ENCODE measurements at places on chromosomes 12 and 14.

- no peaks in the 10 kb centered on the region for H3K27me3 ChIP-seq
- no peak overlapping the region for H3K27ac ChIP-seq
- no peak overlapping the region for H3K4me3 ChIP-seq
- no peaks in the 10 kb centered on the region for H3K36me3 ChIP-seq
Measured at GRCh38 chr14:92451245-92451644, 62.3 kb upstream of the RIN3 start.

DNA sequence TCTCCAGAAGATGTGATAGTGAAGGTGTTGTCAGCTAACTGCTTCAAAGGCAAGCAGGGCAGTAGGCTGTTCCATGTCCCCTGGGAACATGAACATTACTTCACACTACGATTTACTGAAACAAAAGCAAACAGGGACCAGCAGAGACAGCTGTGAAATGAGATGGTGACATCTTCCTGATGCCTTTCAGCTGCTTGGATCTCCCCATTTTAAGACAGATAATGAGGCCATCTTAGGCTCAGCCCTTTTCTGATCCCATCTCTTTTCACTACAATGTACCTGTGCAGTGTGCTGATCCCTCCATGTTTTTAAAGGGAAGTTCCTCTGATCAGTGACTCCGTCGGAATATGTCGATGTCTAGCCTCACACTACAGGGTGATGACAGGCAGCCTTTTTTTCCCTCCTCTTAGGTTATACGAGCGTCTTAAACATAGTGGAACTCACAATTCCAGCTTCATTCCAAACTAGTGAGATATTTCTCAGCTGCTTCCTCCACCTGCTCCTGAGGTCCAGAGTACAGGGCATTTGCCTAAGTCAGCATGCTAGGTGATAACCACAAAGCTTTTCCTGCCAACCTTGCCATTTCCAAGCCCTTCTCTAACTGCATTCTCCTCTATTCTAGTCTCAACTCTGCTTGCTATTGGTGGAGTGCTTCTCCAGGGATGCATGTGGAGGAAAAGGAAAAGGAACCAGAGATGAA is 87.6 kb upstream of the EGLN3 start:
- DNase-seq = no peak
- peaks cover 3% of the 10 kb centered on the region for H3K27me3 ChIP-seq
- H3K27ac ChIP-seq = no peak overlapping the region
- peaks cover 21% of the 10 kb centered on the region for H3K36me3 ChIP-seq

DNA sequence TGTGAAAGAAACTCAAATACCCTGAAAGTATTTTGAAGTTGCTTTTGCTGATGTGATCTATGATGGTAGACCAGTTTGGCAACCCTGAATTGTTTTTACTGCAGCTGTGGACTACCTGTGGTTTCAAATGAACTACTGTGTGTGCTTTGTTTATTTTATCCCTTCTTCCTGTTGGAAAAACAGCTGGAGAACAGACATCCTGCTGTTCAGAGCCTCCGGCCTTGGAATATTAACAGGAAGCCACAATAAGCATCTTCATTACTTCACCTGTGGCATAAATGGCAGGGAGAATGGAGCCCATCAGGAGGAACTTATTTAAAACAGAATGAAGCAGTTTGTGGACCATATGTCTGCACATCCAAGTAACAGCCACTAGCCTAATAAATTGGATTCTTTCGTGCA is 104.8 kb downstream of the DUSP6 start:
- no peak overlapping the region for H3K27ac ChIP-seq
- H3K36me3 ChIP-seq = peaks cover 14% of the 10 kb centered on the region
- peaks cover 62% of the 10 kb centered on the region for H3K4me1 ChIP-seq
- H3K4me3 ChIP-seq = no peak overlapping the region
- no peak for DNase-seq

- DNase-seq = no peak
- no peak overlapping the region for H3K4me3 ChIP-seq
- H3K4me1 ChIP-seq = no peaks in the 10 kb centered on the region
- H3K27me3 ChIP-seq = peaks cover 18% of the 10 kb centered on the region
- H3K27ac ChIP-seq = no peak overlapping the region
Measured at GRCh38 chr14:94864387-94865195, 94.7 kb upstream of the GSC start.

- no peak overlapping the region for H3K4me3 ChIP-seq
- peaks cover 56% of the 10 kb centered on the region for H3K4me1 ChIP-seq
- H3K36me3 ChIP-seq = peaks cover 34% of the 10 kb centered on the region
- no peaks in the 10 kb centered on the region for H3K27me3 ChIP-seq
- DNase-seq = no peak
Measured at GRCh38 chr12:113227686-113228391, 6.6 kb downstream of the TPCN1 start.

GRCh38 chr14:95024380-95024779 is 132.9 kb downstream of the DICER1 start:
- no peak overlapping the region for H3K27ac ChIP-seq
- H3K36me3 ChIP-seq = no peaks in the 10 kb centered on the region
- DNase-seq = no peak
- no peaks in the 10 kb centered on the region for H3K4me1 ChIP-seq

DNA sequence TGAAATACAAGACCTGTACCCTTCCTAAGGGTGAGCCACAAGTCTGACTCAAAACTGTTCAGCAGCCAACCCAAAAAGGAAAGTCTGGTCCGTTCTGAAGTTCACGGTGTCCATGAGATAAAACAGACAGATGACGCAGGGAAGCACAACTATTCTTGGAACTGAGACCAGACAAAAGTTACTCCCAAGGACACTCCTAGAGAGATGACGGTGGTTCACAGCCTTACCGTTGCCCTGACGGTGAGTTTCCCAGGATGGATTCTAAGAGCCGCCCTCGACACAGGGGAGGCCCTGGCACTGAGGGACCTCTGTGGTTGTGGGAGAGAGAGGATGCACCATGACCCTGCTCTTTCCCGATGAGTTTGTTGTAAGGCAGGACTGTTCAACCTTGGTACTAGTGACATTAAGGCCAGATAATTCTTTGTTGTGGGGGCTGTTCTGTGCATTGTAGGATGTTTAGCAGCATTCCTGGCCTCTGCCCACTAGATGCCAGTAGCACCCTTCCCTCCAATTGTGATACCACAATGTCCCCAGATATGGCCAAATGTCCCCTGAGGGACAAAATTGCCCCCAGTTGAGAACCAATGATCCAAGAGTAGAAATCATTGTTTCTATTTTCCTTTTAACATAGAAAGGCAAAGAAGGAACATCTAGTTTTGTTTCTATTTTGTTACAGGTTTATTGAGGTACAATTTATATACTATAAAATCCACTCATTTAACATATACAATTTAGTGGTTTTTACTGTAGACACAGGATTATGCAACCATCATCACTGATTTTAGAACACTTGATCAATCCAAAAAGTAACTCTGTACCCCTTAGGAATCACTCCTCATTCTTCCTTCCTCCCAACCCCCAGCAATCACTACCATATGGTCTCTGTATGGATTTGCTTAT is 23.0 kb downstream of the OR10P1 start:
- H3K4me3 ChIP-seq = no peak overlapping the region
- H3K4me1 ChIP-seq = no peaks in the 10 kb centered on the region
- no peak overlapping the region for H3K27ac ChIP-seq
- no peaks in the 10 kb centered on the region for H3K36me3 ChIP-seq
